ENCODE measurements at places on chromosomes 5 and 9. TPM values are rescaled to one million over a fixed set of nuclear protein-coding genes. Genes with fewer than 3 reads are reported as not detected.

Gene SLCO6A1
- total RNA-seq: not detected

Gene WDR31
- total RNA-seq: 1.8 TPM

Gene ARID3C
- 0.14 TPM for total RNA-seq

Gene HMMR
- total RNA-seq: 4.2 TPM

Gene STPG3
- total RNA-seq: not detected

Gene COQ4
- 17.2 TPM for total RNA-seq

Gene IRX2
- total RNA-seq: not detected

Gene SLC1A3
- 1.1 TPM for total RNA-seq

Gene FRMPD1
- total RNA-seq: not detected

Gene RASA1
- 29.6 TPM for total RNA-seq

Gene TEX48
- total RNA-seq: not detected

Gene HTR1A
- not detected for total RNA-seq

Gene PRRX2
- total RNA-seq: 23.2 TPM

Gene PDGFRB
- 121 TPM for total RNA-seq

Gene GEMIN5
- total RNA-seq: 9.7 TPM

Gene SLC28A3
- 0.09 TPM for total RNA-seq

Gene C9orf43
- total RNA-seq: 0.18 TPM

Gene IFNA2
- total RNA-seq: not detected

Gene PCDHA11
- total RNA-seq: under 0.01 TPM

Gene MYOT
- total RNA-seq: not detected

Gene ABL1
- 68.1 TPM for total RNA-seq

Gene FAM221B
- not detected for total RNA-seq

Gene SLC23A1
- under 0.01 TPM for total RNA-seq

Gene ZNF483
- 2.2 TPM for total RNA-seq

Gene PLAC8L1
- not detected for total RNA-seq

Gene WNK2
- total RNA-seq: not detected

Gene FOXD4L5
- under 0.01 TPM for total RNA-seq

Gene GFI1B
- not detected for total RNA-seq

Gene FAXDC2
- total RNA-seq: 6.0 TPM

Gene ADGRD2
- total RNA-seq: not detected

Gene ARPC5L
- total RNA-seq: 10.4 TPM

Gene TMEM267
- total RNA-seq: 15.4 TPM

Gene TRIM7
- 1.2 TPM for total RNA-seq

Gene C1QTNF2
- total RNA-seq: 0.28 TPM

Gene CDK9
- 35.1 TPM for total RNA-seq

Gene TERT
- total RNA-seq: not detected

Gene LRRC19
- total RNA-seq: not detected

Gene COL5A1
- 247 TPM for total RNA-seq

Gene PAPPA
- total RNA-seq: 209 TPM

Gene MPDZ
- 47.5 TPM for total RNA-seq

Gene HIGD2A
- 32.3 TPM for total RNA-seq

Gene RAB14
- total RNA-seq: 17.2 TPM

Gene PPP3R2
- not detected for total RNA-seq

Gene CER1
- total RNA-seq: not detected

Gene CCNO
- not detected for total RNA-seq

Gene KCTD16
- 2.4 TPM for total RNA-seq

Gene CDH18
- total RNA-seq: 0.71 TPM

Gene CHMP5
- total RNA-seq: 115 TPM

Gene RNF208
- total RNA-seq: under 0.01 TPM

Gene UGT3A2
- not detected for total RNA-seq

Gene SPRY4
- total RNA-seq: 2.7 TPM

Gene F12
- total RNA-seq: 0.18 TPM

Measured in smooth muscle cell of bladder (primary cell).